ENCODE measurements at places on chromosomes 4 and X.

- no peak for DNase-seq
Measured at GRCh38 chr4:158213466-158213865, 3.2 kb downstream of the TMEM144 start.

GRCh38 chr4:53055274-53055673 lies 193.2 kb downstream of the RASL11B start:
- DNase-seq, result peak; percentile 89

DNA sequence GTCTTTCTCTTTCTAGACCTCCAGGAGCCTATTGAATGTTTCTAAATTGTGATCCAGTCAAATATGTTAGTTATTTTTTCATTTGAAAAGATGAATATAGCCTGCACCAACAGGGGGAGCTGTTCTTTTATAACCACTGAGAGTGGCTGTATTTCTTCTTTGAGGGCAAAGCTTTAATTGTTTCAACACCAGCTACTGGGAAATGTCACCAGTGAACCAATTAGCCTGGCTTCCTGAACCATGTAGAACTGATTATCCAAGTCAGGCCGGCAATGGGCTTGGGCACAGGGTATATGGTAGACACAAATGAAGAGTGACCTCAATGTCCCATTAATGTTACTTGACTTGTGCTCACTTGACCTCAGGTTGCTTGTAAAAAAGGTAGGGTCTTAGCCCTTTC lies 4.8 kb upstream of the DAPP1 start:
- peak; percentile 12 for DNase-seq

GRCh38 chr4:118317691-118318090 lies 35.1 kb downstream of the PRSS12 start:
- DNase-seq, result no peak

DNA sequence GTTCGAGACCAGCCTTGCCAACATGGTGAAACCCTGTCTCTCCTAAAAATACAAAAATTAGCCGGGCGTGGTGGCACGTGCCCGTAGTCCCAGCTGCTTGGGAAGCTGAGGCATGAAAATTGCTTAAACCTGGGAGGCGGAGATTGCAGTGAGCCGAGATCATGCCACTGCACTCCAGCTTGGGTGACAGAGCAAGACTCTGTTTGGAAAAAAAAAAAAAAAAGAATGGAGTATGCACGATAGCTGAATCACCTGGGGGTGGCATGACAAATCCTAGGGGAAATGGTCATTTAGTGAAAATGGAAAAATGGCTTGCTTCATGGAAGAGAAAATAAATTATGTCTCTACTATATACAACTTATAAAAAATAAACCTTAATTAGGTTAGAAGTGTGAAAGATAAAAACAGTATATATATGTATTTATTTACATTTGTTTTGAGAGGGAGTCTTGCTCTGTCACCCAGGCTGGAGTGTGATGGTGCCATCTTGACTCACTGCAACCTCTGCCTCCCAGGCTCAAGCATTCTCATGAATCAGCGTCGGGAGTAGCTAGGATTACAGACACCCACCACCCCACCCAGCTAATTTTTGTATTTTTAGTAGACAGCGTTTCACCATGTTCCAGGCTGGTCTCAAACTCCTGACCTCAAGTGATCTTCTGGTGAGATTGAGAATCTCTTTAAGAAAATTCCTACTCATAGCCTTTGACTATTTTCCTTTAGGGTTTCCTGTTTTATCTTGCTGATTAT lies 19.3 kb upstream of the ING2 start:
- peak; percentile 75 for DNase-seq

GRCh38 chr4:27946799-27947198 lies 1086.2 kb downstream of the STIM2 start:
- DNase-seq, result no peak

DNA sequence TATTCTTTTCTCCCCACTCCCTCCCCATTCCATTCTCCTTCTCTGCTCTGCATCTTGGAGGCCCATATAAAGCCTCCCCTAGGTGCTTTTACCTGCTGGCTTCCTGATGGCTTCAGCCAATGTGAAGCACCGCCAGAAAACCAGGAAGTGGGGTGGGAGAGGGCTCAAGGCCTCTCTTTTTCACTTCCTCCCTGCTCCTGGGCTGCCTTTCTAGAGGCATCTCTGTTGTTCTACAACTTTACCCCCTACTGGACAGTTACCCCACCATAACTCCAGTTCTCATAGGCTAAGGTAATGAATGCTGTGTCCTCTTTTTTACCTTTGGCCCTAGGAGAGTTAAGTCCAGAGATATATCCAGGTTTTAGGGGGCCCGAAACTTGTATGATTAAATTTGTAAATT lies 62.4 kb upstream of the PPARGC1A start:
- DNase-seq, result no peak

GRCh38 chr4:174859904-174860303 lies 30.9 kb upstream of the GLRA3 start:
- no peak for DNase-seq

GRCh38 chr4:3168029-3168428 lies 80.9 kb upstream of the MSANTD1 start:
- peak; percentile 12 for DNase-seq

DNA sequence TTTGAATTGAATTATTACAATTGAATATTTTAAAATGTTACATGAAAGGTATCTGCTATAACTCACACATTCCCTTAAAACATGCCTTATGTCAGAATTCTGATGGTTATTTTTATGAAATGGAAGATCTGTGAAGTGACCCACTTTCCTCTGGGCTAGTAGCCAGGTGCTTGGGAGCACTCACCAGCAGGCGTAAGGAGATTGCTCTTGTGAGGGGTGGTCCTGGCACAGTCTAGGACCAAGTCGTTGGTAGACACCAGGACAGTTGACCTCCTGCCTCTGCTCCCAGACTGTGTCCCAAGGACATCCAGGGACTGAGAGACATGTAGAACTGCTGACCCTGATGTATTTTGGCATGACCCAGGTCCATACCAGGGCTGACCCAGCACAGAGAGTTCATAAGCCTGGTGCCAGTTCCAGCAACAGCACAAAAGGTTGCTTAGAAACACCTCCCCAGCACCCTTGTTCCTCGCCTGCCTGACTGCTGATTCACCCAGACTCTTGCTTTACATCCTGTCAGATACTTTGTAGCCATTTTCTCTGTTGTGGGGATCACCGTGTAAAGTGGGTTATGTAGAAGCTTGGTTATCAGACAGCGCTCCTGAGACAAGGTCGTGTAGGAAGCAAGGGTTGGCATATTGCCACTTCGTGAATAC lies 48.5 kb downstream of the NELFA start:
- no peak for DNase-seq

DNA sequence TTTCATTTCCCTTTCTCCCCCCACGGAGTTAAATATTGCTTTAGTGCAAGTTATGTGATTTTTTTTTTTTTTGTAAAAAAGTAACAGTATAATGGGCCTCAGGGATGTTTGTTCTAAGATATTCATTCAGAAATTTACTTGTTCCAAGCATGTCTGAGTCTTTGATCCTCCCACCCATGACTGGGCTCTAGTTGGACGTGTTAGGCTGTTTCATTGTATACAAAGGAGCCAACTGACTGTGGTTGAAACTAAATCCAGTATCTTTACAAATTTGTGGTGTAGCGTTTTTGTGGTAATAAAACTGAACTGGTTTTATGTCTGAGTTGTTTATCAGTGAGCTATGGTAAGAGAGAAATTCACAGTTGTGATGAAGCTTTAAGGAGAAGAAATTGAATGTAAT lies 74.1 kb downstream of the DOCK11 start:
- DNase-seq, result no peak
